ENCODE measurements at places on chromosomes 5 and 9.

DNA sequence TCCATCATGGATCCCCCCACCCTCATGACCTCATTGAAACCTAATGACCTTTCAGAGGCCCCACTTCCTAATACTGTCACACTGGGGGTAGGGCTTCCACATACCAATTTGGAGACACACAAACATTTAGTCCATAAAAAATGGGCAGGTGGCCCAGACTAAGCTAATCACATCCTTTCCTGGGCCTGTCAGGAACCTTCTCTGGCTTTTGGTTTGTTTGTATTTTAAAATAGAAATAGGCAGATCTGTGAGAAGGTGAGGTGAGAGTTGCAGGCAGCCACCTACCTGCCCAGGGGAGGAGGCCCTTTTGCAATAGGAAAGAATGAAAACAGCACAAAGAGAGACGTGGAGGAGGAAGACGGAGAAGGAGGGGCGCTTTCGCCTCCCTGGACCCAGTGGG lies 90.2 kb upstream of the BOD1 start:
- no peak for DNase-seq

DNA sequence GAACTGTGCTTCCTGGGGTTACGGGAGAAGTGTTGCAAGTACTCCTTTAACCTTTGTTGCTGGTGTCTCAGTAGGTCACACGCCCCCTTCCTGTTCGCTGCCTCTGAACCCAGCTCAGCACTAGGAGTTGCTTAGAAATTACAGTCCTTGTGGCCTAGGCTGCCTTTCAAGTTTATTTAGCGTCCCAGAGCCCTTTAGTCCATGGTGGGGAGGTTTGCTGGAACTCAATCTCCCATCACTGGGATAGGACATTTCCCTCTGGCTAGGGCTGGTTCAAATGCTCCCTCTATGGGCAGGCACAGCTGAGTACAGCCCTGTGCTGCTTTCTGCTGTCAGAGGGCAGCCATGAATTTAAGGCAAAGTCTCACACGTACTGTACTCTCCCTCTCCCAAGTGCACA lies 4.7 kb downstream of the IFNA8 start:
- DNase-seq: peak; percentile 38

DNA sequence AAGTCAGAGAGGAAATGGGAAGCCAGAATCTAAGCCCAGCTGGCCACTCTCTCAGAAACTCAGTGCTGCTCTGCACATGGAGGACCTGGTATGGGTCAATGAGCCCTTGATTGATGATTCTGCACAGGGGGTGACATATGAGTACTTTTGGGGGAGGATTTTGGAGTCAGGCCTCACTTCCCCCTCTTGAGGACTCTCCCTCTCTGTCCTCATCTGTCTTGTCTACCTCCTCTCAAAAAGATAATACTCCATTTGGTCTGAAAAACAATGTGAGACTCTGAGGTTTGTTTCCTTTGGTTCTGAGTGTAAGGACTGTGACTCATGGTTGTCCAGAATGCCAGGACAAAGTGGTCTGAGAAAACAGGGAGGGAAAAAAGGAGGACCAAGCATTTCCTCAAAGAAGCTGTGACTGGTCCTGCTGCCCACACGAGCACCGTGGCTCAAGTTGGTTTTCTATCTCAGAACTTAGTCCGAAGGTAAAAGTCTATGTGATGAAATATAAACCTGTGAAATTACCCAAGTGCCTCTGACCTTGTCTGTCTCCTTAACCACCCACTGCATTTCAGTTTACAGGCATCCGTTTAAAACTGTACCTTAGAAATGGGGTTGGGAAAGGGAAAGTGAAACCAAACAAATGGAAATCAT lies 11.1 kb downstream of the TTC39B start:
- peak; percentile 48 for DNase-seq

GRCh38 chr9:97388721-97389238 lies 23.1 kb upstream of the TDRD7 start:
- DNase-seq: peak; percentile 62

- no peak for DNase-seq
Observed at GRCh38 chr5:51559339-51559738, 176.1 kb downstream of the ISL1 start.

DNA sequence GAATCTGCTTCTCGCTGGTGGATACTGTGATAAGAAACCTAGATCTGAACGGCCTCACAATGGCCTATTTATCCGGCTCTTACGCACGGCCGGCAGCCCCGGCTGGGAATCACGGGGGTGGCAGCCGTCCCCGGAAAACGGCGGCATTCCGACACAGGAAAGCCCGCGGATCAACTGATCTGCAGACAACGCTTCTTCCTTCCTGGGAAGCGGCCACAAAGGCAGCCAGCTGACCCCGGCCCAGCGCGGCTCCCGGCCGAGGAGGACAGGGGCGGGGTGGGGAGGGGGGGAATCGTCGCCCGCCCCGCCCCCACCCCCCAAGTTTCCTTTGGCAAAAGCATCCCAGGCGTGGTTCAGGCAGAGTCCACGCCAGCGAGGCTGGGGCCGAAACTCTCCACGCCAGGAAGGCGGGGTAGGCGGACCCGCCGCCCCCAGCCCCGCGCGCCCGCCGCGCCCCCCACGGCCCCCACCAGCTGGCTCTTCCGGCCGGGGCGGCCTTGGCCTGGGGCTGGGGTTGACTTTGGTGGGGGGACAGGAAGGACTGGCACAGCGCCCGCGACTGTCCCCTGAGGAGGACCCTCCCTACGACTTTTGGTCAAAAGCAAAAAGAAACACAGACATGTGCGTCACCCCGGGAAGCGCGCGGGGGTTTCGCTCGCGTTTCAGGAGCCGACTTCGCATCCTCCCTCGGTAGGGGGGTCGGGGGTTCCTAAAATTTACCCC lies 247.7 kb upstream of the ANKRD55 start:
- DNase-seq: peak; percentile 77

Measured in suppressor macrophage (primary cell).